Type B pancreatic cell (in vitro differentiated cells): ENCODE measurements at places on chromosomes 4 and X. TPM values are rescaled to one million over a fixed set of nuclear protein-coding genes. Genes with fewer than 3 reads are reported as not detected.

Gene IDUA
- 20.7 and 37.2 TPM in 2 replicates for total RNA-seq

Gene MAGED4
- total RNA-seq, result 84.8 and 102 TPM in 2 replicates

Gene CRLF2
- not detected in 2 replicates for total RNA-seq

Gene GBA3
- 1.4 and 3.8 TPM in 2 replicates for total RNA-seq

Gene ARMCX1
- 21.1 and 25.0 TPM in 2 replicates for total RNA-seq

Gene GPM6B
- 2.1 and 17.3 TPM in 2 replicates for total RNA-seq

Gene PRRG3
- 0.43 and 2.6 TPM in 2 replicates for total RNA-seq

Gene SPANXA2
- total RNA-seq, result not detected in 2 replicates

Gene HS6ST2
- total RNA-seq, result 35.8 and 46.4 TPM in 2 replicates

Gene ATXN3L
- not detected in 2 replicates for total RNA-seq

Gene RAB40AL
- 0.63 and 0.86 TPM in 2 replicates for total RNA-seq

Gene SLC26A1
- 2.8 and 3.8 TPM in 2 replicates for total RNA-seq

Gene ZNF827
- total RNA-seq, result 22.4 and 39.9 TPM in 2 replicates

Gene MAGEB2
- not detected in 2 replicates for total RNA-seq

Gene USP17L18
- not detected in 2 replicates for total RNA-seq

Gene SPINK2
- 0.87 and 4.6 TPM in 2 replicates for total RNA-seq

Gene CXCR3
- not detected in 2 replicates for total RNA-seq

Gene STATH
- total RNA-seq, result 0.90 TPM in 1 of 2 replicates, not detected in the other

Gene TMPRSS11E
- total RNA-seq, result 2.0 and 7.3 TPM in 2 replicates

Gene RHOH
- total RNA-seq, result 3.1 and 5.4 TPM in 2 replicates

Gene GAR1
- total RNA-seq, result 27.9 and 44.7 TPM in 2 replicates

Gene SLITRK4
- 0.71 and 3.7 TPM in 2 replicates for total RNA-seq

Gene VSIG4
- total RNA-seq, result not detected in 2 replicates

Gene FGFBP2
- not detected in 2 replicates for total RNA-seq

Gene ADGRG4
- 1.2 and 11.8 TPM in 2 replicates for total RNA-seq

Gene ARR3
- not detected in 2 replicates for total RNA-seq

Gene FAM9C
- total RNA-seq, result 0.67 TPM in 1 of 2 replicates, not detected in the other

Gene SATL1
- 0.07 and 0.31 TPM in 2 replicates for total RNA-seq

Gene ITIH6
- not detected in 2 replicates for total RNA-seq

Gene CTAG1B
- total RNA-seq, result not detected in 2 replicates

Gene RPA4
- total RNA-seq, result 0.40 and 0.43 TPM in 2 replicates

Gene SMR3B
- not detected in 2 replicates for total RNA-seq

Gene SOD3
- 3.8 and 5.4 TPM in 2 replicates for total RNA-seq

Gene FHDC1
- 23.1 and 78.0 TPM in 2 replicates for total RNA-seq

Gene ZNF157
- total RNA-seq, result 0.14 and 0.58 TPM in 2 replicates

Gene KLHL4
- total RNA-seq, result 4.5 and 11.1 TPM in 2 replicates

Gene TCEAL2
- total RNA-seq, result 2.8 and 3.1 TPM in 2 replicates

Gene MAGEA2
- total RNA-seq, result 0.69 TPM in 1 of 2 replicates, not detected in the other

Gene WDR45
- 45.5 and 53.3 TPM in 2 replicates for total RNA-seq

Gene MTTP
- 16.0 and 54.4 TPM in 2 replicates for total RNA-seq

Gene TCEAL7
- 6.2 and 16.4 TPM in 2 replicates for total RNA-seq

Gene PPEF1
- 0.26 and 1.6 TPM in 2 replicates for total RNA-seq

Gene GAGE12F
- total RNA-seq, result not detected in 2 replicates

Gene UGT2B17
- total RNA-seq, result 0.31 TPM in 1 of 2 replicates, not detected in the other

Gene S100P
- total RNA-seq, result 58.9 and 80.8 TPM in 2 replicates

Gene KDR
- total RNA-seq, result 5.7 and 5.9 TPM in 2 replicates

Gene NXF3
- 0.19 and 0.27 TPM in 2 replicates for total RNA-seq

Gene CYBB
- total RNA-seq, result 0.17 TPM in 2 replicates

Gene DRD5
- 0.58 TPM in 1 of 2 replicates, not detected in the other for total RNA-seq

Gene ALAS2
- not detected in 2 replicates for total RNA-seq
